ENCODE measurements at places on chromosomes 2 and 18.

- ATAC-seq = no peak
Measured at GRCh38 chr2:132416723-132417395, at the start of gene GPR39. GPR39 (plus strand) TSS chr2:132416805.

GRCh38 chr18:58615140-58616132, 13.5 kb downstream of the ALPK2 start:
- peak; percentile 79 for ATAC-seq

DNA sequence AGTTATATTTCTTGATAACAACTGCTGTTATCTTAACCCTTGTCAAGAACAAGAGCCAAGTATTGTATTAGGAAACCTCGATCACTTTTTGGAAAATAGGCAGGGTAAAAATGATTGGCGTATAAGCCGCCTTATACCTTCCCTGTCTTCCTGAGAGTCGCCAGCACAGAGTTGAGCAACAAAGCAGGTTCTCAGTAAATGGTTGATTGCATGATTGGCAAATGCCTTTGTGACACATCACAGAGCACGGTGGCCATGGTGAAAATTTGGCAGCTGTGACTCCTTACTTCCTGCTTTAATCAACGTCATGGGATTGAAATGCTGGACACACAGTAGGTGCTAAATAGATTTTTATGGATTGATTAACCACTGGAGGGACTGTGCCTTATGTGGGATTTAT, 3.9 kb upstream of the KLHL29 start:
- no peak for ATAC-seq

GRCh38 chr2:106080959-106081358, 113.1 kb downstream of the UXS1 start:
- ATAC-seq = no peak

- ATAC-seq = no peak
Measured at GRCh38 chr2:195489101-195489500, 167.9 kb upstream of the SLC39A10 start.

- no peak for ATAC-seq
Measured at GRCh38 chr2:167127135-167127534, 238.9 kb downstream of the XIRP2 start.

- ATAC-seq = no peak
Measured at GRCh38 chr18:34397286-34397896, 172.7 kb upstream of the NOL4 start.

- no peak for ATAC-seq
Measured at GRCh38 chr2:217398860-217399259, 539.0 kb upstream of the TNP1 start.
